C1 segment of cervical spinal cord (tissue), 14 donors: ENCODE measurements at places on chromosomes 5 and 9.

DNA sequence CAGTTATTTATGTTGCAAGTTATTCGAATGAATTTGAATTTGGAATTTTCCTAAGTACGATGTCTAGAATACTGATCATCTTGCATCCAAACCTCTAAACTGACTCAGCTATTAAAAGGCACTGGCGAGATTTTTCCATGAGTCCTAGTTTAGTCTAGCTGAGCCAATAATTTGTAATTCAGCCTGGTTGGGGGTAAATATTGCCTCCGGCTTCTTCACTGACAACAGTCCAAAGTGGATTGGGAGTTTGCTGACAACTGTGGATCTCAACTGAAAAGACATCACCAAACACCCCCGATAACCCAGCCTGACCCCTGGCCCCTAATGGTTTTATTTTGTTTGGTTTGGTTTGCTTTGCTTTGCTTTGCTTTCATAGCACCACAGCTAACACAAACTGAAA is 189.8 kb upstream of the DAPK1 start:
- DNase-seq, result no peak

DNA sequence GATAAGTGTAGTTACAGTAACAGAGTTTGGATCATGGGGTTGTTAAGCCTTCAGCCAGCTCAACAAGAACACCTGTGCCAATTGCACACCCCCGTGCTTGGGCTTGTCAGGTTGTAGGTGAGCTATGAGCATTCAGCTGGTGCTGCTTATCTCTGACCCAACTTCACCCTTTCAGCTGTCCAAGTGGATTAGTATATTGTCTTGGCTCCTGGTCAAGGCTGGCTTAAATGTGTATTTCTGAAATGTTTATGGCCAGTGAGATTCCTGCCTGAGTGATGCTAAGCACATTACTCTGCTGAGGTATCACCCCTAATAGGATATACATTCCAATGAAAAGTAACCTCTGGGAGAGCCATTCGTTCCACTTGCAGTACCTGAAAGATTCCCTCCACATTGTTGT is 44.2 kb upstream of the LMNB1 start:
- DNase-seq, result no peak

GRCh38 chr5:143011585-143011984 is 241.4 kb downstream of the ARHGAP26 start:
- no peak for DNase-seq

DNA sequence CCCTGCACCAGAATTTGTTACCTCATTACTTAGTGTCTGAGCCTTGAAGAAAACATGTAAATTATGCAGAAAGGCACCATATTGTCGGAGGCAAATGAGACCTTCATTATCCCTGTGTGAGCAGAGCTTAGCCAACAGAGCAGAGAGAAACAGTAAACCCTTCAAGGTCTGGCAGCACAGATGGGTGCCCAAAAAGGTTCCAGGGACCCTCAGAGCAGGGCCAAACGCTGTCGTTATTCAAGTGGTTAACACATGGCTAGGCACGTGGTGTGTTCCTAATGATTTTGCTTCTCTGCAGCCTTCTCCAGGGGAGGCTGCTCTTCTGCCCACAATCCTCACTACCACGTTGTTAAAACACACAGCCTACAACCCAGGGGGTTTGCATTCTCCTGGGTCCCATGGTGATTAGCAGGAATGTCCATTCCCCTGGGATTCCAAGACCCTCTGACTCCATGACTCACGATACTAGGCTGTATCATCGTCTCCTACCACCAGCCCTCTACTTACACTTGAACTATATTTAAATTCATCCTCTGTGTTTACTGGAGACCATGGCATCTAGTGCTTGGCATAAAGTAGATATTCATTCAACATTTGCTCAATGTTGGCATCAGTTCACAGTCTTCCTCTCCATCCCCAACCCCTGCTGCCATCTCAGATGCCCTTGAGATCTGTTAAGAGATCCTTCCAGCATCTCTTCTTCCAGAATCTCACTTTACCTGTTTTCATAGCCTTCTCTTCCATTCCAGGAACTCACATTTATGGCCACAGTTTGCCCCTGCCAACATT is 174.5 kb upstream of the RAD23B start:
- DNase-seq, result no peak

DNA sequence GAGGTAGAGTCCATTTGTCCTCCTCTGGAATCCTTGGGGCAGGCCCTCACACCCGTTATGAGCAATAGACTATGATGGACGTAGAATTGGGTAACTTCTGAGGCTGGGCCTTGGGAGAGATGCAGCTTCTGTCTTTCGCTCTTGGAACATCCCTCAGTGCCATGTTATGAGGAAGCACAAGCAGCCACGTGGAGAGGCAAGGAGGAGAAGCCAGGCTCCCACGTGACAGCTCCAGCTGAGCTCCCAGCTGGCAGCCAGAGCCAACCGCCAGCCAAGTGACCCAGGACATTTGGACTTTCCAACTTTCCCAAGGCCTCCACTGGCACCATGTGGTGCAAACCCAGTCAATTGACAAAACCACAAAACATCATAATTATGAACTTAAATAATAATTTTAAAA is 43.0 kb upstream of the BOD1 start:
- DNase-seq, result no peak

- DNase-seq, result no peak
Observed at GRCh38 chr5:173304591-173304988, 23.6 kb downstream of the STC2 start.

DNA sequence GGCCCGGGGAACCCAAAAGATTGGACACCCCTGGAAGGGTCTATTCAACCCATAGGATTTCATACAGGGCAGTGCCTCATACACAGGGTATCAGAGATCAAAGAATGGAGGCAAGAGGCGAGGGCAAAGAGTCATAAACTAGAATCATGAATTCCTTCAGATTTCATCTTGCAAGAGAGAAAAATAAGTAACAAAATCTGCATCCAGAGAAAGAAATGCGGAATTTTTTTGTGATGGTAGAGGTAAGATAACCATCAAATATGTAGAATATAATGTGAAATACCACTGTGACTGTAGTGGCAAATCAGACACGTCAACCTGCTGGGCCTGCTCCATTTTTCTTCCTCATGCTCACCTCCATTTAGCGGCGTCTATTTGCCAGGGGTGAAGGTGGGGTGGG is 143.6 kb downstream of the SNX18 start:
- DNase-seq, result no peak

- DNase-seq, result no peak
Observed at GRCh38 chr9:82184524-82184923, 196.0 kb downstream of the SPATA31D1 start.

GRCh38 chr5:168047669-168048111 is 243.8 kb upstream of the WWC1 start:
- peak; percentile 26 for DNase-seq

DNA sequence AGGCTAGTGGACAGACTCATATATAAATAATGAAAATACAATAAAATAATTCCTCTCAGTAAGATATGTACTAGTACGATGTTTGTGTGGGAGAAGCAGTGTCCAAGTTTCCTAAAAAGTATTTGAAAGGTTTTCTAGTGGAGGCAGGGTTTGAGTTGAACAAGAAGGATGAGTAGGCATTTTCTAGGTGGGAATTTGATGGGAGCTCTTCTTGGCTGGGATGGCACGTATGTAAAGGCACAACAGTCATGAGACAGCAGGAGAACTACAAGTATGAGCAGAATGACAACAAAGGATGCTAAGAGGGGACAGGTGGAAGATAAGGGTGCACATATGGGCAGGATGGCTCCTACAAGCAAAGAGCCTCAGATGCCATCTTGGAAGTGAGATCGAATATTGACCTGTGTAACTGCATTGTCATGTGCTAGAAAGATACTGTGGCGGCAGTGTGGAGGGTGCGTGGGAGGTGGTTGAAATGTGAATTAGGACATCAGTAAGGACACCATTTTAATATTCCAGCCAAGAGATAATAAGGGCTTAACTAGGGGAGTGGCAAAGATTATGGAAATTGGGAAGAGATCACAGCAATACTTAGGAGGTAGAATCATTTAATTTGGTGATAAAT is 135.8 kb downstream of the RPS23 start:
- no peak for DNase-seq

GRCh38 chr5:123535648-123536047 is 23.7 kb downstream of the CSNK1G3 start:
- no peak for DNase-seq

GRCh38 chr9:36033788-36034187 is 2.9 kb upstream of the RECK start:
- DNase-seq, result no peak

DNA sequence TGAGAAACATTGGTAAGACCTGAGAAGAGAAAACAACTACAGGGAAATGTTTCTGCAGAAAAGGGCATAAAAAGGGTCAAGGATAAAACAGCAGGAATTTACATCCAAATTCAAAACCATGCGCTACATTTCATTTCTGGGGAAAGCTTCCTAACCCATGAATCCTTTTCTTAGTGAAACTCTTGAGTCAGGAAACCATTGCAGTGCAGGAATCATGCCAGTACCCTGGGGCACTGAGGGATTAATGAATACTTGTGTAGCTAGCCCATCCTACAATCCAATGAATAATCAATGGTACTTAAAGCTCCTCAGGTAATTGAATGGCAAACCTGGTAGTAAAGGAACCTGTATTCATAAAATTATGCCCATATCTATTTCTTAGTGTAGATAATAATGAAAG is 580.5 kb downstream of the TLE1 start:
- DNase-seq, result no peak

DNA sequence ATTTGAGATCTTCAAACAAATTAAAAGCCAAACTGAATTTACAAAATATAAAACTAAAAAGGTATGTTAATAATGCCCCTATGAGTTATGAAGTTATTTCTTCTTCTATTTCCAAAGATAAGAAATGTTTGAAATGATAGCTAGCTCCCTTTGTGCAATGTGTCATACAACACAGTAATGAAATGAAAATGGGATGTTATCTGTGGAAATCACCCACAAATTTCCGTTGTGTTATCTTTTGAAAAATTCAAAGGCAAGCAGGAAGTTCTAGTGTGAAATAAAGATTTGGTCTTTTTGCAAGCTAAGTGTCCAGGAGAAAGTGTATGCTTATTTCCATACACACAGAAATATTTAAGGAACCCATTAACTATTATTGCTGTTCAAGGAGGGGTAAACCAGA is 375.3 kb upstream of the PRR16 start:
- no peak for DNase-seq

GRCh38 chr5:29252390-29252789 is 1941.1 kb upstream of the CDH6 start:
- no peak for DNase-seq

- DNase-seq, result no peak
Observed at GRCh38 chr9:90702441-90702955, 59.9 kb upstream of the DIRAS2 start.

DNA sequence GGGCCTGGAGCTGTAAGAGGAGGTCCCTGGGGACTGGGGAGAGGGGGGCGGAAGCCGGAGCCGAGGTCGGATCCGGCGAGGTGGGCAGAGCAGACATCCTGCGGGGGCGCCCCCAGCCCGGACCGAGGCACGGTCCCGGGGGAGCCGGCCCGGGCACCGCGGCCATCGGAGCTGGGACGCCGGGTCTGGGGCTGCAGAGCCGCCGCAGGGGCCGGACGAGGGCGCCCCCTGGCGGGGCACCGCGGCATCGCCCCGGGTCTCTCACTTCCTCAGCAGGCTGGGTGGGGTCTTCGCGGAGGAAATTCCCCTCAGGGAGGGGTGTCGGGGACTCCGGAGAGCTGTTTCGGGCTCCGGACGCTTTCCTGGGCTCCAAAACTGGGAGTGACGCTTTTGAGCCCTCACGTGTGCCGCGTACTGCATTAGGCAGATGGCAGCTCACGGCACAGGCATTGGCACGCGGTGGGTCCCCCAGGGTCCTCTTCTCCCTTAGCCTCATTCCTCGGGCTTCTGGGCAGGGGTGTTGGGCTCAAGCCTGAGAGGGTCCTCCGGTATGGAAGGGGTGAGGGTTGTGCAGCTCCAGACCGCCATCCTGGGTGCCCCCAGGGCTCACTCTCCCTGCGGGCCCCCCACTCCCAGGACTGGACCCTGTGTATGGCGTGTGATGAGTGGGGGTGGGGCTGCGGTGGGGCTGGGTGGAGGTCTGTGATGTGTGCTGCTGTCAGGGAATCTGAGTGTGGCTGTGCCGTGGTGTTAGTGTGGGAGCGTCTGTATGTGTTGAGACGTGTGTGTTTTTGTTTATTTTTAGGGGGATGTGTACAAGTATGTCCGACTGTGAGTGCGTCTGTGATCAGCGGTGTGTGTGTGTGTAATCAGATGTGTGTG is 29.6 kb downstream of the LHX2 start:
- peak; percentile 35 for DNase-seq

DNA sequence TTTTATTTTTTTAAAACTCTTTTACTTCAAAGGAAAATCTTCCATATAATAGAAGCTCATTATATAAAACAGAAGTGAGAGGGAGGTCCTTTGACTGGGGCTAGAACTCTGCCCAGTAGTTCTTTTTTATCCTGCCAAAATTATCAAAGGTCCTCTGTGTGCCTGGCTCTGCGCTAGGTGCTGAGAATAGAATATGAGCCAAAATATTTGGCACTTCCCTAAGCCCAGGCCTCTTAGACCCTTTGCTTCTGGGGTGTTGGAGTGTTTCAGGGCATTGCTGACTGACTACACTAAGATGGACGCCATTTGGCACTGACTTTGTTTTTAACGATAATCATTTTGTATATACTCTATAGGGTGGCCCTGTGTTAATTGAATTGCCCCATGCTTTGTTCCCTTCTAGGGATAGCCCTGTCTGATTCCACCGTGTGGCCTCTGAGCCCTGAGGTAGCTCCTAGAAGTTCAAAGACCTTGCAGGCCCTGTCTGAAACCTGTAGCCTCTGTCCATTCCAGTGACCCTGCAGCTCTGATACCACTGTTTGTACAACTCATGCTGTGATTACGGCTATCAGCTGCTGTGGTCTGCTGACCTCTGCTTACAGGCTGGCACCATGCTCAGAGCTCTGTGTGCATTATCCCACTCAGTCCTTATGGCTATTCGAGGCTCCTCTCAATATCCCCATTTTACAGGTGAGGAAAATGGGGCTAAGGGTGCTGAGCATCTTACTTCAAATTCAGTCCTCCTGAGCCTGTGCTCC is 84.3 kb upstream of the SHB start:
- no peak for DNase-seq

DNA sequence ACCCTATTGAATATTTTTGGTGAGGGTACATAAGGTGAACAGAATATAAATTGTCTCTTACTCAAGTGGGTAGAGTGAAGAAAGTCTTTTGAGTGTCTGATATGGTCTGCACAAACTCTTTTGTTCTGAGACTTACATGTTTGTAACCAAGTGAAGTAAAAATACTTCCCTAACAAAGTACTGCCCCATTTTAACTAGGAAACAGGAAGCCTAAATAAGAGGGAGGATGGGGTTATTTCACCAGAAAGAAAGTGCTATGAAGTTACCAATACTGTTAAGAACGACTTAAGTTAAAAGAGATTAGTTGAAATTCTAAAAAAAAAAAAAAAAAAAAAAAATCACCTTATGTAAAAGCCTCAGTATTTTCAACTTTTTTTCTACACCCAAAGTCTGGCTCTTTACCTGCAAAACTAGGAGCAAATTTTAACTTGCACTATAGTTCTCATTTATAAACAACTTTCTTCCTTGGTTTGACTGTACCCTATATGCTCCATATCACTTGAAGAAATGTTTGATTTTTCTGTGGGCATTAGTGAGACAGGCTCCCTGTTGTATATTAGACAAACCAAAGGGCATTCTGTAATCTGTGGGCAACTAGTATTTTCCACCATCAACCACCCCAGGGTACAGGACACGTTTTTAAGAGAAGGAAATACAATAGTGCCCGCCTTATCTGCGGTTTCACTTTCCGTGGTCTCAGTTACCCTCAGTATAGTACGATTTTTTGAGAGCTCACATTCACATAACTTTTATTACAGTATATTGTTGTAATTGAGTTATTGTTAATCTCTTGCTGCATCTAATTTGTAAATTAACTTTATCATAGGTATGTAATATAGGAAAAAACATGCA is 127.7 kb downstream of the NR3C1 start:
- DNase-seq, result no peak

- DNase-seq, result no peak
Observed at GRCh38 chr5:142313682-142314081, 11.1 kb downstream of the SPRY4 start.
